Kidney capillary endothelial cell (primary cell): ENCODE measurements at places on chromosomes 6 and 20.

GRCh38 chr6:115976321-115976870, 84.3 kb downstream of the FRK start:
- no peak for DNase-seq

- no peak for DNase-seq
Observed at GRCh38 chr20:22160101-22160652, 424.2 kb downstream of the FOXA2 start.

- no peak for DNase-seq
Observed at GRCh38 chr6:143060806-143061596, at the start of gene AIG1. Gene AIG1, plus strand, starts transcription at chr6:143060889. Its CDS starts 37 bp downstream, at chr6:143060926.

GRCh38 chr20:50428097-50428828, 81.9 kb upstream of the PTPN1 start:
- DNase-seq: no peak

DNA sequence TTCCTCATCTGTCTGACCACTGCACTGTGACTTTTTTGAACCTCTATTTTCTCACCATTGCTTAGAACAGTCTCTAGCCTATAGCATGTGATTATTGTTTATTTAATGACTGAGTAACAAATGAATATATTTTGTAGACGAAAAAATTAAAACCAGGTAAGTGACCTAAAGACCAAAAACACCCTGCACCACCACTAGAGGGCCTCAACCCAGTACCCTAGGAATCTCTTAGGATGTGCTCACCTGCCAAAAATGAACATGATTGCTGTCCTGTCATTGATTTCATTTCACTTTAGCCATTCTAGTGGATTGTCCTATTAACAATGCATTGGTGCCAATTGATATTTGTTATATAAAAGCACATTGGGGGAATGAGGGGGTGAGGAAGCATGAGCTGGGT, 199.1 kb downstream of the COL9A1 start:
- no peak for DNase-seq

DNA sequence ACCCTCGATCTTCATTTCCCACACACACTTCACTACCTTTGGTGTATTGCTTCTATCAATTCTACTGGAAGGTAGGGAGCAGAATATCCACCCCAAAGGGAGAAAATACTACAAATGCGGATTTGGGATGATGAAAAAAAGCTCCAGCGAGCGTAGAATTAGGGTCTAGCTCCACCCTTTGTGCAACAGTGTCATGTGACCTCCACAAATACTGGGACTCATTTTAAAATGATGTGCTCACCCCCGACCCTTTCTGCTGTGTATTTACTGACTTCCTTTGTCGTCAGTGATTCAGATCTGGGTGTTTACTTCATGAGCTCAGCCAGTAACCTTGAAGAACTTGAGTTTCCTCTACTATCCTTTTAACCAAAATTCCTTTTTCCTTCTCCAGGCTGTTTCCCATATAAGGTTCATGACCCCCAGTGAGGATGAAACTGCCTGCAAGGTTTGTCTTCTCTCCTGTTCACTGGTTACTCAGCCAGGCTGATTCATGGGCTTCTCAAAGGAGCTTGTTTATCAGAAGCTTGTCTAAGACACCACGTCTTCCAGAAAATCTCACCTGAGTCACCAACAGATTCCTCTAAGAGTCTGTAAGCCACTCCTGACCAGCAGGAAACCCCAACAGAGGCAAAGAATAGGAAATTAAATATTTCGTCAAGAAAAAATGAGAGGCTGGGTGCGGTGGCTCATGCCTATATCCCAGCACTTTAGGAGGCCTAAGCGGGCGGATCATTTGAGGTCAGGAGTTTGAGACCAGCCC, 39.6 kb upstream of the PAX1 start:
- DNase-seq: no peak

DNA sequence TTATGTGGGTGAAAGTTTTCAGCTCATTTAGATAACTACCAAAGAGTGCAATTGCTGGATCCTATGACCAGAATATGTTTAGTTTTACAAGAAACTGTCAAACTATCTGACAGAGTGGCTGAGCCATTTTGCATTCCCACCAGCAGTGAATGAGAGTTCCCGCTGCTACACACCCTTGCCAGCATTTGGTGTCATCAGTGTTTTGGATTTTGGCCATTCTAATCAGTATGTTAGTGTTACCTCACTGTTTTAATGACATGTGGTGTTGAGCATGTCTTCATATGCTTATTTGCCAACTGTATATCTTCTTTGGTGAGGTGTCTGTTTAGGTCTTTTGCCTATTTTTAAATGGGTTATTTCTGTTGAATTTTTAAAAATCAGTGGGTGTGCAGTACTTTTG, 120.9 kb downstream of the CFAP61 start:
- DNase-seq: no peak

GRCh38 chr6:48957781-48958180, 505.3 kb downstream of the MMUT start:
- no peak for DNase-seq

DNA sequence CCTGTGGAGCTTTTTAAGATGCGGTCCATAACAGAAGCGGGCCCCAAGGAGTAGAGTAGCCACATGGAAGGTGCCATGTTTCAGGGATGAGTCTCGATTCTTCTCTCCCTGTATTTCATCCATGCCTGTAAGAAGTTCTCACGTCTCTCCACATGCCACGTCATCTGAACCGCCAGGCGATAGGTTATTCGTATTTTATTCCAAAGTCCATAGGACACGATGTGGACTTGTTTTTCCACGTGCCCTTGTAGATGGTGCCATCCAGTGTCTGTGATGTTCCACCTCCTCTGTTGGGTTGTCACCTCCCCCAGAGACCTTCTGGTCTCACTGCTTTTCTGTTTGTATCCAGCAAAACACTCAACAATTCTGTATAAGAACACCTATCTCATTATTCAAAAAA, 17.6 kb downstream of the HEBP2 start:
- DNase-seq: no peak
